ENCODE measurements at places on chromosomes 6 and 20. TPM values are rescaled to one million over a fixed set of nuclear protein-coding genes. Genes with fewer than 3 reads are reported as not detected.
A peak's percentile ranks its signal among the peaks of the same experiment; 100 is the strongest.

DNA sequence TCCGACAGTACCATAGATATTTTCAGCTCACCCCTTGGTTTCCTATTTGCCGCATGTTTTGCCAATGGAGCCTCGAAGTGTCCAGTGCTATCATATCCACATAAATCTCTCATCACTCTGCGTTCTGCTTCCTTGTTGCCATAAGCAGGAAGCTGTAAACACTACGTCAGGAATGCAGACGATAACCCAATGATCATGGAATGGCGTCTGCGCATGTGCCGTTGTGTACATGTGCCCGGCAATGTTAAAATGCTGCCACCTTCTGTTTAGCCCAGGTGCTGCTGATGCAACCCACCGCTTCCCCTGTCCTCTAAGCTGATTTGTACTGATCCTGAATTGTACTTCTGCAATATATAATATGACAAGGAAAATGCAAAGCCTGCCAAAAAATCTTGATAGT, 607.5 kb downstream of the HDGFL1 start:
- DNase-seq: no peak

DNA sequence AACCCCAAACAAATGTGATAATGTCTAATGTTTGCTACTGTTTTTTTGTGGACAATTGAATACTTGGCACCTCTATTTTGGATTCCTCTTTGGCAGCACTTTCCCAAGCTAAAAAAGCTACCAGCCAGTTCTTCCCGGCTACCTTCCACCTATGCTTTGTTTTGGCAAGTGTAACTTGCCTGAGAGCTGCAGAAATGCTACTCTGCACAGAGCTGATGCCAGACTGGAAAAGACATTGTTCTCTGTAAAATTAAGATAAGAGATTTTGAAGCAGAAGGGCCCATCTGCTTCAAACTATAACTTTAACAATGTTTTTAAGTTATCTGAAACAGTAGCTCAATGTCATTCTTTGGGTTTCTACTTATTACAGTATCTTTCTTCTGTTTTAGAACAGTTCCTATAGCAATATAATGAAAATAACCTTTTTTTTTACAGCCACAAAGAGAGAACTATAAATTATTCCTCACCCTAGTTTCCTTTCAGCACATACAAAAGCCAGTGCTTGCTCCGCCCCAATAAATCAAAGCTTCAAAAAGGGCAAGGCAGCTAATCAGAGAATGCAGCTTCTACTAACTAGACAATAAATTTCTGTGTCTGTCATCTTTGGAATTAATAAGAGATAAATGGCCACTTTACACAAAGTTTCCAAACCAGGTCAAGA, 183.1 kb downstream of the UBE3D start:
- no peak for DNase-seq

DNA sequence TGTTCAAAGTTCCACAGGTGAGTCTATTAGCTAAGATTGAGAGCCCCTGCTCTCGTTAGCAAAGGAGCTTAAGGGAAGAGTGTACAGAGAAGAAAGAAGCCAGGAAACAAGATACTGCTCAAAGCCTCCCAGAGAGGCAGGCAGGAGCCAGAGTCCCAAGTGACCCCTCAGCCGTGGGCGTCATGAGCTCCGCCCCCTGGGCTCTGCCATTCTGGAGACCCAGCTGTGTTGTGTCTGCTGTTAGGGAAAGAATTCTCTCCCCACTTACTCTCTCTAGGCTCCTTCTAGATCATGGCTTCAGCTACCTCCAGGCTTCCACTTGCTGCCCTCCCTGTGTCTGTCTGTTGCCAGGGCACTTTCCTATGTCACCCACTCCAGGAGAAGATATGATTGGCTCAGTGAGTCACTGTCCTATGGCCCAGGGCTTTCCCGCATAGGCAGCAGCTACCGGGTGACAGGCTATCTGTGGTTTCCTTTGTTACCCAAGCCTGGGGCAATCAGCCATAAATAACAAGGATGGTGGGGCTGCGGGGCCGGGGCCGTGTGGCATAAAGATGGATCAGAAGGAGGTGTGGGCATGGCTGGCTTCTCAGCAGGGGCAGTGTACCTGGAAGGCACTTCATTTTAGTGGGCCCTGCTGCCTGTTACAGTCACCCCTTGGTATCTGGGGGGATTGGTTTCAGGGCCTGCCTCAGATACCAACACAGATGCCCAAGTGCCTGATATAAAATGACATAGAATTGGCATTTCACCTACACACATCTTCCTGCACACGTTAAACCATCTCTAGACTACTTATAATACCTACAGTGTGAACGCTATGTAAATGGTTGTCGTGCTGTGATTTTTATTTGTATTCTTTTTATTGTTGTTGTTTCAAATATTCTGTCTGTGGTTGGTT, 118.9 kb downstream of the ARMC2 start:
- peak; percentile 51 for DNase-seq

DNA sequence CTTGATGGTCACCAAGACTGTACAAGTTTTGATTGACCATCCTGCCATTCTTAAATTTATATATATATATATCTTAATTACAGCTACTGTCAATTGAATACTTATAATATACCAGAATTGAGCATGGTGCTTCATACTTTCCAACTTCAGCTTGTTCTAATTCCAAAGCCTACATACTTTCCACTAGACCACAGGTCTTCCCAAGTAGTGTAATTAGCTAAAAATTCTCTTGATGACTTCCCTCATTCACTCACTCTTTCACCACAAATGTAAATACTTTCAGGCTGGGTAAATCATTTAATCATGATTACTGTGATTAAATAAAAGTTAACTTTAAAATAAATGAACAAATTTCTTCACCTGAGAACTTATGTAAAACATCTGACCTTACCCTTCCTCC, 3.4 kb downstream of the ASF1A start:
- DNase-seq: peak; percentile 58

DNA sequence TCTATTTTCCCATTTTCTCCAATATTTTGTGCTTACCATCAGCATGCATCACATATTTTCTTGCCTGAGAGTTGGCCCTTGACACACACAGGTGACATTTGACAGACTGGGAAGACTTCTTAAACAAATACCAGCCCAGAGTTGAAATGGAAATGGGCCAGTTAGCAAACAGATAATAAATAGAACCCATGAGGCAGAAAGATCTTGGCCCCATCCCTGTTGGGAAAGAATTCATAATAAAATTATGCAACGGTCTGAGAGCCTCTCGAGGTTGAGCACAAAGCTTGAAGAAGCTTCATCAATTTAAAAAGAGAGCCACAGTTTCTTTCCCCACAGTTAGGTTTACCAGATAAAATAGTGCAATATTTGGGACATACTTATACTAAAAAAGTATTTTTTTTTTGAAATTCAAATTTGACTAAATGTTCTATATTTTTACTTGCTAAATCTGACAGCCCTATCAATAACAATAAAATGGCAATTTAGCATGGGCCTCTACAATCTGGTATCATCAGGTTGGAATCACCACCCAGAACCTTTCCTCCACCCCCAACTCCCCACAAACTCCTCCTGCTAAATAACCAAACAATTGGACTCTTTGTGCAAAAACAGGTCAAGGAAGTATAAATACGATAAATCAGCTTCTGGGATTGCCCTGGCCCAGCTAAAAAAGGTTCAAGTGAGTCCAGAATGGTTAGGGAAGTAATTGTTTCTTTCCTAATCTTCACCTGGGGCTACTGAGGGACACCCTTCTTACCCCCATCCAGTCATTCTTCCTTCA, 129.8 kb downstream of the CD164 start:
- no peak for DNase-seq

XKR7 gene
- total RNA-seq: 0.36 TPM

KIAA1755 gene
- total RNA-seq: 1.1 TPM

BFSP1 gene
- total RNA-seq: 4.2 TPM

ZNF165 gene
- 0.48 TPM for total RNA-seq

KHDC3L gene
- not detected for total RNA-seq
